ENCODE measurements at places on chromosomes 12 and 14. TPM values are rescaled to one million over a fixed set of nuclear protein-coding genes. Genes with fewer than 3 reads are reported as not detected.

DNA sequence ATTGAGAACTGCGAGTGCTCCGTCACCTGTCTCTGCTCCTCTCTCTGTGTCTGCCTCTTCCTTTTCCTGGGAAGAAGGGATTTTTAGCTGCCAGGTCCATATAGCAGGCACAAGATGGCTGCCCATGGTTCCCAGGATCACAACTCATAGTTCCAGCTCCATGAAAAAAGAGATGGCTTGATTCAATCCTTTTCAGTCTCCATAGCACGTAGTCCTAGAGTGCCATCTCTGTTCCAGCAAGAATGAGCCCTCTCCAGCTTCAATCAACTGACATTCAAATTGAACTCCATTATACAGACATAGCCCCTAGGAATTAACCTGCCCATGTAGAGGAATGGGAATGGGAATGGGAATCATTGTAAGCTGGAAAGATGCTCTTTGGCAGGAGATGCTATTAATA lies 34.7 kb upstream of the RTRAF start:
- no peak for DNase-seq

GRCh38 chr12:12442548-12443071 lies 85.7 kb downstream of the BORCS5 start:
- DNase-seq, result peak; percentile 24

DNA sequence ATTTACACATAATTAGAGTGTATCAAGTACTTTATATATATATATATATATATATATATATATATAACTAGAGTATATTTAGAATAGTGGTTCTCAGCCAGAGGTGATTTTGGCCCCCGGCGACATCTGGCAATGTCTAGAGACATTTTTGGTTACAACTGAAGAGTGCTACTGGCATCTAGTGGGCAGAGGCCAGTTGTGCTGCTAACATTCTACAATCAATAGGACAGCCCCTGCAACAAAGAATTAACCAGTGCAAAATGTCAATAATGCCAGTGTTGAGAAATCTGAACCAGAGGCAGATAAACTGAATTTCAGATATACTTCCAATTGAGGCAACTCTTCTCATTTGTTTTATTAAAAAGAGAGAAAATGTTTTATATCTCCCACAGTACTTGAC lies 8.9 kb downstream of the GTF2A1 start:
- no peak for DNase-seq

DNA sequence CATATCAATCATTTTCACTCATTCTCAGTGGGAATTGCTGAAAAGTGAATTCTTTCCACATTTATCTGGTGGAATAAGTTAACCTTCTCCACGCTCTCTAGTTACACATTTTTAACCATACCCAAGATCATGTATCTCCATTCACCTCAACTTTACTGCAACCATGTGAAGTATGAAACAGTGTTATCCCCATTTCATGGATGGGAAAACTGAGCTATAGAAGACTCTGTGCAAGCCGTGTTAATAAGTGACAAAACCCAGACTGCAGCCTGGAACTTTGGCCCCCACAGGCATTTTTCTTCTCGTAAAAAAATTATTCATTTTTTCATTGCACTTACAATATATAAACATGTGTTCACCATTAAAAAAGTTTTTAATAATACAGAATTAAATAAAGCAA lies 82.4 kb upstream of the CCND2 start:
- no peak for DNase-seq

- DNase-seq, result no peak
These were observed 60.6 kb downstream of the DAAM1 start for GRCh38 chr14:59249029-59249428.

DNA sequence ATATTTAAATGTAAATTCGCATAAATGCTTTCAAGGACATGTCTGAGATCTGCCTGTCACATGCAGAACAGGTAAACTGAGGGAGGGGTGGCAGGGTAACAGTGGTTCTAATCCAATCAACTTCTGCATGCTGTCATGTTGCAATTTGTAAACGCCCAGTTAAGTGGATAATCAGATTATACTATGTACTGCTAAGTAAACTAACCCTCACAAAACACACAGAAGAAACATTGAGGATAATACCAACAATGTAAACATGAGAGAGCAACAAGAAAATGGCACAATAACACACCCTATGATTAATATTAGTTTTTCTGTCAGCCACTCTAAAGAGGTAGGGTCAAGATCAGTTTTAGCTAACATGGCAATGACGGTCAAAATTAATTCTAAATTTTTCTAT lies 123.7 kb downstream of the KIF21A start:
- no peak for DNase-seq

GRCh38 chr12:62789851-62790250 lies 145.1 kb downstream of the PPM1H start:
- DNase-seq, result no peak

DNA sequence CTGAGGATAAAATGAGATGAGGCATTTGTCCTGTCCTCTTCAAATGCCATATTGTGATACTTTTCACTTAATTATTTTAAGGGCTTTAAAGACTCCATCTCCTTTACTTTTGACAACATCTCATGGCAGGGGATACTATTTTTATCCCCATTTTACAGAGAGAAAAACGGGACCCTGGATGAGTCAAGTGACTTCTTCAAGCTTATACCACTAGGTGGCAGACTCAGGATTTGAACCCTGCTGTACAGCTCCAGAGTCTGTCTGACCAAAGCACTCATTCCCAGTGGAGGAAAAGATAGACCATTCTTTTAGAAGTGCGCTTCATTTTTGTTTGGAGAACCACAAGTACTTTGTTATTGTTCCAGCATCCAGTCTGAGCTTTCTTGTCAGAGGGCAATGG lies 1.7 kb upstream of the SMOC1 start:
- peak; percentile 19 for DNase-seq

DNA sequence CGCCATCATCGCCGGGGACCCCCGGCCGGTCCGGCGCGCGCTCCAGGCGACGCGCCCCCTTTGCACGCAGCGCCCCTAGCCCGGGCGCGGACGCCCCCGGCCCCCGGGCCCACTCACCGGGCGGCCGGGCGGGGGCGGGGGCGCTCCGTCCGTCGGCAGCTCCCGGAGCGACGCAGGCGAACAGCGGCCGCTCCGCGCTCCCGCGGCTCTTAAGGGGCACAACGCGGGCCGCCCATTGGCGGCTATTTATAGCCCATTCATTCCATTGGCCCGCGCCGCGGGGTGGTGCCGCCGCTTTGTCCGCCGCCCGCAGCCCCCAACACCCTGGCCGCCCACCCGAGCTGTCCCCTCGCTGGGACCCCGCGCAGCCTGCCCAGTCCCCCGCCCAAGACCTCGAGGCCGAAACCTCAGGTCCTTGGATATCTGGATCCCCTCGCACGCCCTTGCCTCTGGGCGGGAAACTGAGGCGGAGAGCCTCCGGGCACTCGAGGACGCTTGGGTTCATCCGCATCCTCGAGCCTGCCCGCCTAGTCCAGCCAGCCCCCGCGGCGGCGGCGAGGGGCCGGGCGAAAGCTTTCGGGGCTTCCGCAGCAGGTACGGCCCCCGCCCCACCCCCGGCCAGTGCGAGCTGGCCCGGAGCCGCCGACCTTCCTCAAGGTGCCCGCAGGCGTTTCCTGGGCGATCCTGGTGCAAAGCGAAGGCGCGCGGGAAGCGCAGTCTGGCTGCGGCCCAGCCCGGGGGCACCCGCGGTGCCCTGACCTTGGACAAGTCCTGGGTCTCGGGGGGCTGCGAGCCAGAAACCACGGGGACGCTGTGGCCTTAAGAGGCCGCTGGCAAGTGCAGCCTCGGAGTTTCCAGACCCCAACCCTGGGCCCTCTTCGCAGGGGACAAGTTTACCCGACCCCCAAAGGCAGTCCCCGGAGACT lies at the start of gene CKB:
Gene CKB, minus strand, starts transcription at position 182 of the 926 bp plus-strand sequence. CDS start 337 bp downstream, outside the sequence.
- peak; percentile 95 for DNase-seq

- DNase-seq, result no peak
These were observed 108.1 kb downstream of the ERC1 start for GRCh38 chr12:1099158-1099557.

DNA sequence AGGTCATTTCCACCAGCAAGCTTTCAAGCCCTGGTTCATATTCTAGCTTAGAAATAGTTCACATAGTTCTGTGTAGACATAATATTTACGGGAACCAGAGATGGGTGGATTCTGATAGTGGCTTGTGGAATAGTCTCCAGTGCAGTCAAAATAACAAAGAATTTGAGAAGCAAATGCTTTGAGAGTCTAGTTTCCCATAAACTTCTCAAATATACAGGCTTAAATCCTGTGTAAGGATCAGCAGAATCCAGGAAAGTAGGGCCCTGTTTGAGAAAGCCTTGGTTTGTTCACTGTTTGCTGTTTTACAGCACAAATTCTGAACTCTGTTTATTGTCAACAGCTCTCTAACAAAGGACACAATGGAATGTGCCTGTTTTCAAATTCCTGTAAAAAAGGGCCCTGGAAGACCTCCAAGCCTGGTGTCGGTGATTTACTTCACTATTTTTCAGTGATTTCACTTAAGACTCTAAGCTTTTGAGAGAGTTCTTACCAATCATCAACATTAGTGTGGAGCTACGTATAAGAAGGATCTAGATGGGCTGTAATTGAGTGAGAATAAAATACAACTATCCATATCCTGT lies 11.4 kb upstream of the FOS start:
- DNase-seq, result no peak

GRCh38 chr14:24051176-24051788 lies 527 bp upstream of the CARMIL3 start:
- DNase-seq, result peak; percentile 59

DNA sequence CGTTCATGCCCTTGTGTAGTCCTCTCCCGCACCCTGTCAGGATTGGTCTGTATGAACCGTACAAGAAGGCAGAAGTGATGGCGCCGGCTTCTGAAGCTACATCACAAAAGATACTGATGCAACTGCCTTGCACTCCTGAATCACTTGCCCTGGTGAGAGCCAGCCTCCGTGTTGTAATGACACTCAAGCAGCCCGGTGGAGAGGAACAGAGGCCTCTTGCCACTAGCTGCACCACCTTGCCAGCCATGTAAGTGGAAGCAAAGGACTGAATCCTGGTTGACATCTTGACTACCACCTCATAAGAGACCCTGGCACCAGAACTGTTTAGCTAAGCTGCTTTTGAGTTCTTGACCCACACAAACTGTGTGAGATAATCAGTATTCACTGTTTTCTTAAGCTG lies 266.0 kb downstream of the ERC1 start:
- DNase-seq, result no peak

DNA sequence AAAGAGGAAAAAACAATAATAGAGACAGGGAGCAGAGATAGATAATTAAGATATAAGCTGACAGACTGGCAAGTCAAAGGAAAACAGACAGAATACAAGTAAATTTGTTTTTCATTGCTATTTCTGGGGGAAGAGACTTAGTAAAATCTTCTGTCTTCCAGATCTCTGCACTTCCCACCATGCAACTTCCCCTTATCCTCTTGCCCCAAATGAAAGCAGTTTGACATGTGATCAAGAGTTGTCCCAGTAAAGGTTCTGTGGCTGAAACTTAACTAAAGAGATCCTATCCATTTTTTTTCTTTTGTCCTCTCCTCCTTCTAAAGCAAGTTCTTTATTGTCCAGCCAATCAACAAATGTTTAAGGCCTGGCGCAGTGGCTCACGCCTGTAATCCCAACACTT lies 1.5 kb upstream of the MLF2 start:
- DNase-seq, result no peak

DNA sequence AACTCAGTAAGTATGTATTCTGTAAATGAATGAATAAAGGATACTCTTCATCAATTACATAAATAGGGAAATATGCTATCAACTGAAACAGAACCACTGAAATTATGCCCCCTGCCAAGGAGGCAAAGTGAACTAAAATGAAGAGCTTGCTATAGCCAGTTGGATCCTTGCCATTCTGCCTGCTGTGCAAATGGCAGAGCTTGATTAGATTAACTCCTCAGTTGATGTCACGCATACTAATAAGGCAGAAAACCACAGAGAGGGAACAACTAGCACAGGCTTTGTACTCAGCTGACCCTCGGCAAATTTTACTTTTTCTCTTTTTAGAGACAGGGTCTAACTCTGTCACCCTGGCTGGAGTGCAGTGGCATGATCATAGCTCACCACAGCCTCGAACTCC lies 36.7 kb upstream of the FERMT2 start:
- no peak for DNase-seq

DNA sequence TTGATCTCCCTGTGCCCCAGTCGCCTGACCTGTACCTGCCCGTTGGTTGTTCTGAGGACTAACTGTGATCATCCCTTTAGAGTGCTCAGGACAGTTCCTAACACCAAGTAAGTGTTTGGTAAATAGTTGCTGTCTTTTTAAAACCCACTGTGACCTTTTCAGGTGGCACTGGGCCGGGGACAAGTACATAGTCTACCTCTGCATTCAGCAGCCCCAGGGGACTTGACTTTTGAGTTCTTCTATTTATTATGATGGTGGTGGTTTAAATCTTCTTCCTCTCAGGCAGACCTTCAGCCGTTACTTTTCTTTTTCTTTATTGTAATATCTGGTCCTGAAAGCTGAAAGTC lies 38.8 kb downstream of the EVL start:
- DNase-seq, result no peak

- DNase-seq, result no peak
These were observed 100.8 kb downstream of the IGF1 start for GRCh38 chr12:102379346-102380162.

- DNase-seq, result no peak
These were observed 45.7 kb downstream of the EIF2S3B start for GRCh38 chr12:10551375-10551774.

- DNase-seq, result no peak
These were observed 38.4 kb downstream of the MLXIP start for GRCh38 chr12:122116707-122117535.

DNA sequence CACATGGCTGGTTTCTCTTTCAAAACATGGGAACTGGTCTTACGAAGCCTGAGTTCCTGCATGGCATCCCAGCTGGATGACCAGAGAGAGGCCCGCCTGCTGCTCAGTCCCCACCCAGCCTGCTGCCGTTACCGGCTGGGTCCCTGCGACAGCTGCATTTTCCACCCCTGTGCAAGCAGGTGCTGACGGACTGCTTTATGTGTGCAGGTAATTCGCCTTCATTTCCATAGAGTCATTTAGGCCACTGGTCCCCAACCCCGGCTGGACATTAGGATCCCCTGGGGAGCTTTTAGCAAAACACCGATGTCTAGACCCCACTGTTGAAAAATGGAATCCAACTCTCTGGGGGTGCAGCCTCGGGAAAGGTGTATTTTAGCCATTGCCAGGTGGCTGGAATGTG lies 51.9 kb downstream of the RBM19 start:
- no peak for DNase-seq

Gene EFS
- 19.8 TPM for total RNA-seq

Gene TOX4
- total RNA-seq, result 32.8 TPM

Gene OR4M1
- total RNA-seq, result not detected

Gene OTUB2
- 6.3 TPM for total RNA-seq

Gene CELA1
- total RNA-seq, result not detected

Gene DBX2
- 0.73 TPM for total RNA-seq

Gene DPPA3
- total RNA-seq, result not detected

Data from cerebellum (tissue), 4 donors.